ENCODE measurements at places on chromosomes 1 and 21.

DNA sequence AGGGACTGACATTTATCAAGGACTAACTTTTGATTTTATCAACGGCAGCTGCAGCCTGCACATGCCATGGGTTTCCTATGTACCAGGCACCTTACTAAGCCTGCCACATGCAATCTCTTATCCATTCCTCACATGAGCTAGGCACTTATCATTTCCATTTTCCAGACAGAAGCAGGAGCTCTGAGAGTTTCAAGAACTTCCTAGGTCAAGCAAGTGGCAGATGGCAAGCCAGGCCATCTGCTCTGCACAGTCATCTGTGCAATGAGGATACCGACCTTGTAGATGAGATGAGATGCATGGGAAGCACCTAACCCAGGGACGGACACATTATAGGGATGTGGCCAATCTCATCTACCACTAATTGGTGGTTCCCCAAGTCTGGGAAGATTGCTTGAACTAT, 339.4 kb upstream of the USP24 start:
- DNase-seq = no peak

DNA sequence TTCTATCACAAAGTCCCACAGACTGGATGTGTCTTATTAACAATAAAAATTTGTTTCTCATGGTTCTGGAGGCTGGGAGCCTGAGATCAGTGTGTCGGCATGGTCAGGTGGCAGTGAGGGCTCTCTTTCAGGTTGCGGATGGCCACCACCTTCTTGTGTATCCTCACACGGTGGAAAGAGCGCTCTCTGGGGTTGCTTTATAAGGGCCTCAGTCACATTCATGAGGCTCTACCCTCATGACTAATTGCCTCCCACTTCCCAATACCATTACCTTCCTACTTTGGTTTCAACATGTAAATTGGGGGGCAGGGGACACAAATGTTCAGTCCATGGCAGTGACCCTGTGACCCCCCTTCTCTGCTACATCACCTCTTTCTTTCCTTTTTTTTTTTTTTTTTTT, 20.7 kb upstream of the MX1 start:
- DNase-seq = no peak

GRCh38 chr1:201828217-201828819, 639 bp upstream of the IPO9 start:
- no peak for DNase-seq

- no peak for DNase-seq
Measured at GRCh38 chr1:228415853-228416216, 826 bp downstream of the TRIM17 start.

GRCh38 chr1:71834601-71835441, 447.5 kb downstream of the NEGR1 start:
- peak; percentile 20 for DNase-seq

DNA sequence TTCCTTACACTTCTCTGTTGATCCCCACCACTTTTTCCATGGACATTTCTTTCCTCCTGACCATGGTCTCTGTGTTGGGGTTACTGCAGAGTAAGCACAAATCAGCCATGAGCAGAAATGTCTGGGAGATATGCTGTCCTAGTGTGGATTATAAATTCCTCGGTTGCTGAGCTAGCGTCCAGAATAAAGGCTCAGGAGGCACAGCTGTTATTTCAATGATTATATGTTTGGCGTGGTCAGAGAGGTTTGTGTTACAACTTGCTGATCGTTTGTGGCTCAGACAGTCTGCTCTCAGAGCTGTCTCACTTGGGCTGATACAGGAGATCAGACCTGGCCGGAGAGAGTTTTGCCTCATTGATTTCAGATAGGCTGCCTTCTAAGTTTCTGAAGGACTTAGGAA, 37.5 kb upstream of the LAMC2 start:
- DNase-seq = peak; percentile 68

DNA sequence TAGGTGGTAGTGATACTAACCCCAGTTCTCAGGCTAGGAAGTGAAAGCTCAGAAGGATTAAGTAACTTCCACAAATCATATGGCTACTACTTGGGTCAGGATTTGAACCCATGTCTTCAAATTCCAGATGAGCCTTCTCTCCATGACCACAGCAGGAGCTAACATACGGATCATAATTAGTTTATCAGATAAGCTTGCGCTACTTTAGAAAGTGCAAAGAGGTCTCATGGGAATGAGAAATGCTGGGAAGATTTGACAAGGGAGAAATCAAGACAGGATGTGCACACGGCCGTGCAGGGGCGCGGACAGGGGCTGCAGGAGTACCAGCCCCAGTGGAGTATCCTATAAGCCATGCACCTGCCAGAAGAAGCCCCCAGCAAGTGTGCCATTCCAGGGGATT, 5.2 kb downstream of the PLEKHA6 start:
- DNase-seq = no peak

- no peak for DNase-seq
Measured at GRCh38 chr21:45558044-45558721, 15.9 kb upstream of the SLC19A1 start.

DNA sequence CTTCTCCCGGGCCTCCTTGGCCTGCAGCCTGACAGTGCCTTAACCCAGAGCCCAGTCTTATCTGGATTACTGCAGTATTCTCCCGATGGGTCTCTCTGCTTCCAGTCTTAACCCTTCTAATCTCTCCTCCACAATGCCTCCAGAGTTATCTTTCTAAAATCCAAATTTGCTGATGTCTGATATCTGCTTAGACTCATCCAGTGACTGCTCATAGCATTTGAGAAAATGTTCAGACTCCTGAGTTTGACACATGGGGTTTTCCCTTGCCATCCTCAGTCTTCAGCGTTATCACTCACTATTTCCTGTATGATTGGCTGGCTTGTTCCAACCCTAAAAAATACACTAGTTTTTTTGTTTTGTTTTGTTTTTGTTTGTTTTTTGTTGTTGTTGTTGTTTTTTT, 102.0 kb downstream of the FMN2 start:
- no peak for DNase-seq

DNA sequence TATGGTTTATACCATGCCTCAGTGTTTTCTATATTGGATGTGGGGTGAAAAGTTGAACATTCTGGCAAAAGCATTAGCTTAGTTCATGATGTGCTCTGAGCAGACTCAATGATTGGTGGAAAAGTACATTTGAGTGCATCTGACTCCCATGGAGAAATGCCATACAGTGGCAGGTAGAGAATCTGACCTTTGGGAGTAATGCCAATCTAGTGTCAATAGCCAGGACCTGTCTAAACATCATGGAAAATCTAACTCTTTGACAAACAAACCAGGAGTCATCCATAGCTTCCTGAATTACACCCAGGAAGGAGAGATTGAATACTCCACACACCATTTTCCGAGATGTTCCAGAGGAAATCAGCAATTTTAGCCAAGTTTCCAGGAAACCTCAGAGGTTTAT, 51.0 kb downstream of the XCL1 start:
- DNase-seq = no peak

GRCh38 chr1:73910062-73910461, 287.9 kb downstream of the LRRIQ3 start:
- DNase-seq = no peak

GRCh38 chr1:164958982-164959768, 397.3 kb downstream of the LMX1A start:
- no peak for DNase-seq

- no peak for DNase-seq
Measured at GRCh38 chr1:228540161-228540917, 53.2 kb downstream of the RNF187 start.

- peak; percentile 84 for DNase-seq
Measured at GRCh38 chr1:94541246-94542087, at the start of gene F3. F3 (minus strand) TSS chr1:94541759; CDS start chr1:94541636, 123 bp downstream.

GRCh38 chr1:205444931-205445645, 10.8 kb downstream of the BLACAT1 start:
- peak; percentile 55 for DNase-seq

DNA sequence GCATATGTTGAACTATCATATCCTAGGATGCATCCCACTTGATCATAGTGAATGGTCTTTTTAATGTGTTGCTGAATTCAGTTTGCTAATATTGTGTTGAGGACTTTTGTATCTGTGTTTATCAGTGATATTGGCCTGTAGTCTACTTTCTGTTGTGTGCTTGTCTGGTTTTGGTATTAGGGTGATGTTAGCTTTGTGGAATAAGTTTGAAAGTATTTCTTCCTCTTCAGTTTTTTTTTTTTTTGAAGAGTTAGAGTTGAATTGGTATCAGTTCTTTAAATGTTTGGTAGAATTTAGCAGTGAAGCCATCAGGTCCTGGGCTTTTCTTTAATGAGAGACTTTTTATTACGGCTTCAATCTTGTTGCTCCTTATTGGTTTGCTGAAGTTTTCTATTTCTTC, 162.3 kb downstream of the VAV3 start:
- DNase-seq = no peak

- no peak for DNase-seq
Measured at GRCh38 chr1:213986020-213986924, 1.5 kb upstream of the PROX1 start.

- no peak for DNase-seq
Measured at GRCh38 chr1:22043198-22043769, 9.2 kb upstream of the CDC42 start.

GRCh38 chr1:98008373-98008772, 87.5 kb upstream of the DPYD start:
- no peak for DNase-seq

GRCh38 chr1:165495858-165496205, 48.0 kb upstream of the LRRC52 start:
- DNase-seq = no peak

DNA sequence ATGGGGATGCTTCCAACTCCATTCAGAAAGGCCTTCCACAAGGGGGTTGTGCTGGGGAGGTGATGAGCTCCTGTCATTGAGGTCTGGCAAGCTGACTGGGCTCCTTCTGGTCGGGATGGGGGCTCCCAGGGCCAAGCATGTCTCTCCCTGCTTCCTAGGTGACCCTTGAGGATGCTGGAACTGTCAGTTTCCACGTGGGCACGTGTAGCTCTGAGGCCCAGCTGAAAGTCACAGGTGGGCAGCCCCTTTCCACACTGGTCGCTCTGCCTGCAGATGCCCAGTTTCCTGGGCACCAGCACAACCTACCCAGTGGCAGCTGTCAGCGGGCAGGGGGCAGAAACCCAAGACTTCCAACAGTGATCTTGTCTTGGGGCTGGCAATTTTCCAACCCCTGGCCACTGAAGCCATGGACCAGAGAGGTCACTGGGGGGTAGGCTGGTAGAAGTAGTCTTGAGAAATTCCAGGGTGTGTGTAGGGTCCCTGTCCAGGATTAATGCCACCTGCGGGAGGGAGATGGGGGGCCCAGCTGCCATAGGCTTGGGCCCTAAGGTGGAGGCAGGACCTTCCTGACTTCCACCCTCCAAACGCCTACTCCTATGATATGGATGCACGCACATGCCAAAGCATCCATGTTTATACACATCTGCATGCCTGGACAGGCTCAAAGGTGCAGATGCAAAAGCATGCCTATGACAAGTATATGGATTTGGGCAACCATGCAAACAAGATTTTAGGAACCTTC, 97.1 kb downstream of the TRIM11 start:
- no peak for DNase-seq

DNA sequence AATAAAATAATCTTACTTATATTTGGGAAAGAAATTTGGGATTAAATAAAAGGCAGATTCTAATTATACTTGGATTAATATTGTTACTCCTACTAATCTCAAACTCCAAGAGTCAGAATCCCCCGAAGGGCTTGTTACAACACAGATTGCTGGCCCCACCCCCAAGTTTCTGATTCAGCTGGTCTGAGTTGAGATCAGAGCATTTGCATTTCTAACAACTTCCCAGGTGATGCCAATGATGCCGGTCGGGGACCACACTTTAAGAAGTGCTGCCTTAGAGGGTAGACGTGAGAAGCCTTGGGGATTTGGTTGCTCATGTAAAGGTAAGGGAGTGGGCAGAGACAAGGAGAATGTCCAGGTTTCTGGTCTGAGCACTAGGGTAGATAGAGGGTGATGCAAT, 47.2 kb downstream of the FMN2 start:
- no peak for DNase-seq

DNA sequence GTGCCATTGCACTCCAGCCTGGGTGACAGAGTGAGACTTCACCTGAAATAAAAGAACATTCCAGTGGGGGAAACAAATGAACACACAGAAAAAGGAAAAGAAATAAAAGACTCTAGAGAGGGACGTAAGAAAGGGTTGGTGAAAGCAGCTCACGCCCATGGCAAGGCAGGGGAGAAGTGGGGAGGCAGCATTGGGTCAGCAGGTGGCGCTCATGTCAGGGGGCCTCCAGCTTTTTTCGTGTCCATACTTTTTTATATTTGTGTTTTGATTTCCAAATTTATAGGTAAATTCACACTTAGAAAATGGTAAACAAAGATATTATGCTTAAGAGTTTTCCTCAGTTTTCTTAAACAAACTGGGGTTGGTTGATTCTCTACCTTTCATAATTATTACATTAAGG, 45.5 kb downstream of the VPS13D start:
- DNase-seq = peak; percentile 9

DNA sequence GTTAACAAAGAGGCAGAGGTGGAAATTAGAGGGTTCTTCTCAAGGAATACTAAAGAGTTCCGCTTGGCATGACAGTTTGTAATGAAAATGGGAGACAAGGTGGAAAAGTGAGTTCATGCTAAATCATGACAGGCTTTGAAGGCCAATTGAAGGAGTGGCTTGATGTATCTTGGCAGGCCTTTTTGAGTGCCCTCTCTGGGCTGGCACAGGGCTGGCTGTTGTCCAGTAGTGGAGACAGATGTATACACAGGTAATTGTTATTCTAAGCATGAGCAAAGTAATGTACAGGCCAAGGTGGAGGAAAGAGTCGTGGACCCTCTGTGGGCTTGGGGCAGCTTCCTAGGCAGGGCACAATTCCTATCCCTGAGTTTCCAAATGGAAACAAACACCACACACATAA, 196.7 kb upstream of the GALNT2 start:
- DNase-seq = no peak

- no peak for DNase-seq
Measured at GRCh38 chr1:219773775-219774174, 154.6 kb downstream of the SLC30A10 start.

GRCh38 chr1:206895837-206896242, 1.4 kb upstream of the IL24 start:
- no peak for DNase-seq

DNA sequence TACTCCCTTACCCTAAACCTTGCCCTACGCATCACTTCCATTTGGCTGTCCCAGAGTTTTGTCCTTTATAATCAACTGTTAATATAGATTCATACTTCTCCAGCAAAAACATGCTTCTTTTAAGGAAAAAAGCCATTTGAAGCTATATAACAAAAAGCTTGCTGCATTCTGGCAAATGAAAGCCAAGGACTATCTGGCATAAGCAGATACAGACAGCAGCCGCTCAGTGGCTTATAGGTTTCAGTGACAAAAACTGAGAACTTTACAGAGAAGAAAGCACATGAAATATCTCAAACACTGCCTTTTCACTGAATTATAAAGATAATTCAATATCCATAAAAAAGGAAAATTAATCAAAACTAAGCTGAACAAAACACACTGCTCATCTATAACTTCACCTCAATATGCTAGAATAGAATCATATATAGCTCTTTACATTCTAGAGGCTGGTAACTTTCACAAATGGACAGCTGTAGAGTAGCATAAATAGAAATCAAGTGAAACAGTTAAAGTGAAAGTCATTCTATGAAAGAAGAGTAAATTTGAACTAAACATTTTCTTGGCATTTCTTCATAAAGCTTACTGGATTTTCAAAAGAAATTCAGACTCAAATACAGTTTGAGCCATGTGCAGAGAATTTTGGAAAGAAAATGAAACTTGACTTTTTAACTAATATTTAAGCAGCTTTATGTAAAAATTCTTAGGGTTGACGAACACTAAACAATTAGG, 19.6 kb downstream of the CDC42BPA start:
- DNase-seq = no peak

All from hindlimb muscle (tissue), 1 donor.